ENCODE measurements at places on chromosomes 5 and 9.

- peak; percentile 34 for DNase-seq
Measured at GRCh38 chr9:104091708-104092107, 2.4 kb upstream of the SMC2 start.

- no peak for DNase-seq
Measured at GRCh38 chr5:2869471-2869870, 118.0 kb upstream of the IRX2 start.

DNA sequence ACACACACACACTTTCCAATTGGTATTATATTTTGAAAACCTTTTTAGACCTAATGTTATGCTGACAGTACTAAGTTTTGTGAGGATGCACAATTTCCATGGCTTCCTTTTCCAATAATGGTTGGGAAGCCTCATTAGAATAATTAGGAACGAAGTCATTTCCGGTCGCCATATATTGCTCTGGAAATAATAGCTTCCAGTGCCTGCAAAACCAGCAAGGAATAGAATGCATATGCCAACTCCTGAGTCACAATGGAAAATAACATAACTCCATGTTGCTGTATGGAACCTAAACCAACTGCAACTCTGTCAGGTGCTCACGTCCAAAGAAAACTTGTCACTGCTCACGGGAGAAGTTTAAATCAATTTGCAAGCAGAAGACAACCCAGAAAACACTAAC is 222.0 kb downstream of the EBF1 start:
- no peak for DNase-seq

GRCh38 chr9:15294604-15295003 is 12.4 kb downstream of the TTC39B start:
- DNase-seq, result no peak

GRCh38 chr5:114113604-114114003 is 248.3 kb upstream of the KCNN2 start:
- DNase-seq, result no peak

- no peak for DNase-seq
Measured at GRCh38 chr5:134091626-134092121, 22.8 kb upstream of the TCF7 start.

GRCh38 chr9:97502222-97502983 is 937 bp downstream of the TMOD1 start:
- DNase-seq, result no peak

DNA sequence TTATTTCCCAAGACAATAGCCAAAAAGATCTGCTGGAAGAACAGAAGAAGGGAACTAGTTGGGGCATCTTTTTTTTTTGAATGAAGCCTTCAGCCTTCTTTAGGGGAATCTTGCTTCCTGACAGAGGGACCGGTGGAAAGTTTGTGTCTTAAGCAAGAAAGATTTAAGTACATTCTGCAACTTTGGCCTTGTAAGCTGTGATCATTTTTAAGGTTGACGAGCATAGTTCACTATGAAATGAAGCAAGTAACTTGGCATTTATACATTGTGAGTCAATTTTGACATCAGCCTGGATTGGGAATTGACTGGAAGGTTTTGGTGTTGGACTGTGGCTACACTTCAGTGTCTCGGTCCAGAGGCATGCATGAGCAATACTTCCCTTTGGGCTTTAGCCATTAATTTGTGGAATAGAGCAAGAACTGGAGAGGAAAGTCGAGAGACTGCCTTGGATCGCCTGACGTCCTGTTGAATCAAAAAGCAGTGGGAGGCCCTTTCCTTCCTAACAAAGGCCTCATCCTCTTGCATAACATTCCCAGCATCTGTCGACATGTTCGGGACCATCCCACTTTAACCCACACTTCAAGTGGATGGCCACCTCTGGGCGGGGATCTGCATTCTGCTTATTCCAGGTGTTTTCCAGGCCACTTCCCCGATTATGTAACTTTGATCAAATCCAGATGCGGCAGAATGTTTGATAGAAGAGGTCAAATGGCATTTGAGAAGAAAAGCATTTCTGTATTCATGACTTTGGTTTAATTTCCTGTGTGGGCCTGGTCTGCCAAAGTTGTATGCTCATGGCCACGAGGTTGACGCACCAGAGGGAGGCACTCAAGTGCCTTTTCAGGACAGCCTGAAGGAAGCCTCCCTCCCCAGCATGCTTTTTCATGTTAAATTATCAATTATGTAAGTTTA is 12.5 kb downstream of the ABL1 start:
- DNase-seq, result peak; percentile 98

GRCh38 chr5:96016216-96016615 is 54.6 kb upstream of the ELL2 start:
- no peak for DNase-seq

DNA sequence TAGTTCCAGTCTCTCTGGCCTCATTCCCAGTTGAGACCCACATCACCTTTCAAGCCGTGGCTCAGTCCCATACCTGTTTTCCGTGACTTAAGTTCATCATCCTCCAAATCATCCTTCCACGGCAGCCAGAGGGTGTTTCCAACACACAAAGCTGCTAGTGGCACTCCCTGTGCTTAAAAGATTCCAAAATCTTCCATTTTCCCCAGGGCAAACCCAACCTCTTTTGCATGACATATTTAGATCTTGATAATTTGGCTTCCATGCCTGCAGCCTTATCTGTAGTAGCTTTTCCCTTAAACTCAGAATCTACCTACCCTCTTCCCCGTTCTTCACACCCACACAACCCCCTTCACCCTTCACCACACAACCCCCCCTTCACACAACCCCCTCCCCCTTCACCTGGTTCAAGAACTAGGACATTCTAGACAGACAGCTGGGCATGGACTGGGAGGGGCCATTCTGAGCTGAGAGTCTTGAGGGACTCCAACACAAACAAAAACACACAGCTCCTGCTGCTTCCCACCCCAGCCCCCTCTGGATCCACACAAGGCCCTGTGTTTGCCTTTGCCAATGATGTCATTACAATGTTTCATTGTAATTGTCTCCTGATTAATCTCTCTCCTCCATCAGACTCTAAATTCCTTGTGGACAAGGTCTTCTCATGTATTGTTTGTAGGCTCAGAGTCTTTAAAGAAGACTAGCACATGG is 268.2 kb downstream of the SH3GL2 start:
- no peak for DNase-seq

DNA sequence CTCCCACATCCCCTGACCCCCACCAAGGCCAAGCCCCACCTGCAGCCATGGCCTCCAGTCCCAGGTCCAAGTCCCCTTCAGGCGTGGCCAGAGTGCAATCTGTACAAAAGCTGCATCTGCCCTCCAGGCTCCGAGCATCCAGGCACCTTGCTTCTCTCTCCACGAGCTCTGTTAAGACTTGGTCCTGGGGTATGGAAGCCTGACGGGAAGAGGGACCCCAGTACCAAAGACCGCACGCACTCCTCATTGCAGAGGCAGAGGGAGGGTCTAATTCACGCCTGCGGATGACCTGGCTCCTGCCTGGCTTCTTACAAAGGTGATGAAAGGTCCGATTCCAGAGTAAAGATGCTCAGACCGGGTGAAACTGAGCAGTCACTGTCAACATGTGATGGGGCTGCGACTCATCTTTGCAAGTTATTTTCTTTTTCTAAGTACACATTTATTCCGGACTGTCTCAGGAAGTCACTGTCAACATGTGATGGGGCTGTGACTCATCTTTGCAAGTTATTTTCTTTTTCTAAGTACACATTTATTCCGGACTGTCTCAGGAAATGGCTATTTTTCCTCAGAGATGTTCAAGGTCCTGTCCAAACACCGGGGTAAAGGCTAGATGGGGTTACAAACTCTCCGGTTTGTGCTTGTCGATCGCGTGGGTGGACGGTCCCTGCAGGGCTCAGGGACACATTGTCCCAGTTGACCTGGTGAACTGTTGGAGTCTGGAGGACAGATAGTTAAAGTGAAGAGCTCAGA is 252.0 kb upstream of the IRX4 start:
- DNase-seq, result peak; percentile 33

DNA sequence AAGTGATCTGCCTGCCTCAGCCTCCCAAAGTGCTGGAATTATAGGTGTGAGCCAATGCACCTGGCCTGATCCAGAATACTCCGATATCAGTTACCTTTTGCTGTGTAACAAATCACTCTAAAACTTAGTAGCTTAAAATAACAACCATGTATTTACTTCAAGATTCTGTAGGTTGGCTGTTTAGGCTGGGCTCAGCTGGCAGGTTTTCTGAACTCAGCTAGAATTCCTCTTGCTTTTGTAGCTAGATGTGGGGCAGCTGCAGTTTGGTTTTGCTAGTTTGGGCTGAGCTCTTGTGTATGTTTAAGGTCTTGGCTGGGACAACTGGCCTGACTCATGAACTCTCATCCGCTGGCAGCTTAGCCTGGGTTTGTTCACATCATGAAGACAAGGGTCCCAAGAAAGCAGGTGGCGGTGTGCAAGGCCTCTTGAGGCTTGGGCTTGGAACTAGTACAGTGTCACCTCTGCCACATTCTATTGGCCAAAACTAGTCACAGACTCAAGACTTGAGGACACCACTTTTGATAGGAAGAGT is 138.3 kb upstream of the SHB start:
- DNase-seq, result no peak

DNA sequence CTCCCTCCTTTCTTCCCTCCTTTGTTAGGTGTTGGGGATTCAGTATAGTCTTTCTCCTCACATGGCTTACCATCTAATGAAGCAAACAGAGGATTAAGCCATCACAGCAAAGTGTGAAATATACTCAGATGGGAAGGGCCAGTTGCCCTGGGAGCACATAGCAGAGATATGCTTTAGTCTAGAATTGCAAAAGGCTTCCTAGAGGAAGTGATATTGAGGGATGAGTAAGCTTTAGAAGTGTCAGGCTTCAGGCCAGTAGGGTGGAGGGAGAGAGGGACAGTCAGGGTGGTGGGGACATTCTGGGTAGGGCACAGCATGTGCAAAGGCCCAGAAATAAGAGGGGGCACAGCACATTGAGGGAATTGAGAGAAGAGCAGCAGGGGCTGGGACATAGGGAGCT is 46.2 kb upstream of the GLRA1 start:
- DNase-seq, result peak; percentile 4

DNA sequence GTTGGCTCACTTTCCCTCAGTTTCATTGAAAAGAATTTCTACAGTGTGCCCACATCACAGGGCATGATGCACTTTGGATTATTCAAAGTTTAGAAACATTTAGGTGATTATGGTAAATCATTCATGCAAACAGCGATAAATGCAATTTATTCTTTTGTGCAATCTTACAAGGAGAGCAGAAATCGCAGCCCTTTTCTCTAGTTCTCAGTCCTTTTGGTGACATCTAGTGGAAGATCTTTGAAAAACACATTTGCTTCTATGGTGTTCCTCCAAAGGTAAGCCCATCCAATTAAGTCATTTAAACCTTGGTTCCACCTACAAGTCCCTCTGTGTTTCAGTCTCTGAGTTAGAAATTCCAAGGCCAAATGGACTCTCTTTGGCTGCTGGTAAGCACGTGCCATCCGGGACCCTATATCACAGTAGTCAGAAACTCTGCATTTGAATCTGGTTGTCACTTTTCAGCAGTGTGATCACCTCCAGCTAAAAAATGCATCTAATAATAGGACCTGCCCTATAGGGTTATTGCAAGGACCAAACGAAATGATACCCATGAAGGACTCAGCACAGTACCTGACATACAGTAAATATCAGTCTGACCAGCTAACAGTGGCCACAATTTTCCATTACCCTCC is 66.4 kb downstream of the MACROH2A1 start:
- DNase-seq, result peak; percentile 58

DNA sequence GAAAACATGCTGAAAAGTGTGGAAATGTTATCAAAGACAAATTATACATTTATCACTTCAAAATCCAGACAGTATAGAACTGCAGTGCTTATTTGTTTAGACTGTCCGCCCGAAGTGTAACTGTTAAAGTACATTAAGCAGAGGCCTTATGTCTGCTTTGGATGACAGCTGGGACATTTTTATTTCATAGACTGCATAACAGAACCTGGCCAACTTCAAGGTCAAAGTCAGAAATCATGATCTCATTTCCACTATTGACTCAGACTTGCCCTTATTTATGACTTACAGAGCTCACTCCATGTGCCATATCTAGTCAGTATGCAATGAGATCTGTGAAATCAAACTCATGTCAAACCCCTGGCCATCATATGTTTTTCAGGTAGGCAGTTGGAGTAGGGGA is 87.7 kb downstream of the RAB3C start:
- no peak for DNase-seq

GRCh38 chr5:56735849-56736641 is 79.3 kb upstream of the MAP3K1 start:
- no peak for DNase-seq

DNA sequence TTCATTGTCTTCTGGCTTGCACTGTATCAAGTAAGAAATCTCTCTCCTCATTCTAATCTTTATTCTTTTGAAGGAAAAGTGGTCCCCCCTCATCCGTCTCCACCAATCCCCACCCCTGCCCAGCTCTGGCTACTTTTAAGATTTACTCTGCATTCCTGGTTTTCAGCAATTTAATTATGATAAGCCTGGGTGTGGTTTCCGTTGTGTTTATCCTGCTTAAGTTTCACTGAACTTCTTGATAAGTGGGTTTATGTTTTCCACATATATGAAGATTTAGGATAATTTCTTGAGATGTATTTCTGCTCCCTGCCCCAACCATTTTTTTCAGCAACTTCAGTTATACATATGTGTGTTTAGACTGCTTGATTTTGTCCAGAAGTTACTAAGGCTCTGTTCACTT is 46.5 kb downstream of the PTBP3 start:
- no peak for DNase-seq

DNA sequence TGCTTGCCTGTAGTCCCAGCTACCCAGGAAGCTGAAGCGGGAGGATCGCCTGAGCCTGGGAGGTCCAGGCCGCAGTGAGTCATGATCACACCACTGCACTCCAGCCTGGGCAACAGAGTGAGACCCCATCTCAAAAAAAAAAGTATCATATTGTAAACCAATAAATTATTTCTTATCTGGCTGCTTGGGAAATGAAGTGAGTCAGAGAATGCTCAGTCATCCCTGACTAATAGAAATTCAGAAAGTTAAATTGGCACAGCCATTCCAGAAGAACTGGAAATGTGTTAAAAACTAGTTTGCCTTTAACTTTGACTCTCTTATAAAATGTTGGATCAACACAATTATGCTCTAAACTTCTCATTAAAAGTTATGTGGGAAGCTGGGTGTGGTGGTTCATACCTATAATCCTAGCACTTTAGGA is 9.8 kb upstream of the GNE start:
- peak; percentile 79 for DNase-seq

GRCh38 chr9:136796238-136796774 is at the start of gene CCDC183:
Gene CCDC183, plus strand, starts transcription at chr9:136796338. Its CDS starts 60 bp downstream, at chr9:136796398.
- no peak for DNase-seq

GRCh38 chr9:15086778-15087324 is 176.6 kb upstream of the FREM1 start:
- DNase-seq, result no peak

DNA sequence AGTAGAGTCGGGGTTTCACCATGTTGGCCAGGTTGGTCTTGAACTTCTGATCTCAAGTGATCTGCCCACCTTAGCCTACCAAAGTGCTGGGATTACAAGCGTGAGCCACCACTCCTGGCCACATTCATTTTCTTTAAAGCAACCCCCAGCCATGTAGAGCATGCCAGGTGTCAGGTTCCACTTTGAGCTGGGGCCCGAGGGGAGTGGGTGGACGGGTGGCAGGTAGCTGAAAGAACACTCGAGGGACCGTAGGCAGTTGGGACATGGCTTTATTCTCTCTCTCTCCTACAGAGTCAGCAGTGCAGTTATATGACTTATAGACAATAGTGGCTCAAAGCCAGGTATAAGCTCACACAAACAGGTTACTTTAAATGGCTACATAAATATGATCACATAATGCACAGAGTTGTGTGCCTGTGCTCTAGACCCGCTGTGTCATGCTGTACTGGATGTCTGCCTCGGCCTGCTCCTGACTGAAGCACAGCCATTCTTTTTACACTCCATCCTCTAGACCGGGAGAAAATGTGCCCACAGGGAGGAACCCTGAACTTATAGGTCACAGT is 60.5 kb upstream of the FAM120A start:
- DNase-seq, result no peak

- DNase-seq, result no peak
Measured at GRCh38 chr9:120109242-120109641, 470.7 kb downstream of the CDK5RAP2 start.
